ENCODE measurements at places on chromosomes 4 and X.

GRCh38 chr4:137685357-137685756 is 153.1 kb upstream of the PCDH18 start:
- DNase-seq: no peak

DNA sequence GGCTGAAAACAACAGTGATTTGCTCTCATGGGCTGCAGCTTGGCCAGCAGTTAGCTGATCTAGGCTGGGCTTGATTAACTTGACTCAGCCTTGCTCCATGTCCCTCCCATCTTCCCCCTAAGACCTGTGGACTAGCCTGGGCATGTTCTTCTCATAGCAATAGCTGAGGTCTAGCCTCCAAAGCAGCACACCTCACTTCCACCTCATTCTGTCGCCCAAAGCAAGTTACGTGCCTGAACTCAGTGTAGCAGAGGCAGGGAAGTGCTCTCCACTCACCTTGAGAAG is 62.2 kb downstream of the EVC start:
- no peak for DNase-seq

- DNase-seq: peak; percentile 3
Observed at GRCh38 chrX:23317799-23318724, 16.6 kb upstream of the PTCHD1 start.

GRCh38 chr4:174244441-174244840 is 39.0 kb downstream of the FBXO8 start:
- peak; percentile 58 for DNase-seq

Measured in amniotic epithelial cell (primary cell).